GM03348 (cell line): ENCODE measurements at places on chromosomes 1 and 21.

GRCh38 chr1:231981675-231982074 lies 355.1 kb downstream of the DISC1 start:
- no peak for DNase-seq

- DNase-seq: no peak
Observed at GRCh38 chr1:29756085-29756484, 519.8 kb downstream of the PTPRU start.

GRCh38 chr21:41112740-41113692 lies 54.9 kb upstream of the BACE2 start:
- peak; percentile 79 for DNase-seq

- DNase-seq: no peak
Observed at GRCh38 chr1:162372159-162373071, 4.2 kb downstream of the SPATA46 start.

- DNase-seq: no peak
Observed at GRCh38 chr1:31421371-31422040, 8.5 kb downstream of the SERINC2 start.

GRCh38 chr1:225998560-225999226 lies 450 bp downstream of the SDE2 start:
- peak; percentile 43 for DNase-seq

DNA sequence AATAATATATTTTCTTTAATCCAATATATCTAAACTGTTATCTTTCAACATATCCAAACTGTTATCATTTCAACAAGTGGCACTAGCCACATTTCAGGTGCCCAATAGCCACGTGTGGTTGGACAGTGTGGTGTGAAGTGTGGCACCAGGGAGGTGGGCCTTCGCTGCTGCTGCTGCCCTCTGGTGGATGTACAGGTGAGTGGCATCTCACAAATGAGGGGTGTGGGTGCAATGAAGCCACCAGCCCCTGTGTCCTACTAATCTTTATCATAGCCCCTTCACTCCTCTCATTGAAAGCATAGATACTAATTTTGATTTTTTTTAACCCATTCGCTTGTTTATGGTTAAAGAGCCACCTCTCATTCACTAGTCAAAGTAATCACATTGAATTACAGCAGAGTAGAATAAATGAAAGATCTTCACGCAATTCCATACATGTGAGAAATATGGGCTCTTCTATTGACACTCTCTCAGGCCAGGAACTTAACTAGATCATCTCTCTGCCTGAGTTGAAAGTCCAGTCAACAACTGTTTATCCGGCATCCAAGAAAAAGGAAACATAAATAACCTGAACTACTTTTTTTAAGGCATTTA lies 499.2 kb downstream of the OMA1 start:
- peak; percentile 77 for DNase-seq

- DNase-seq: peak; percentile 51
Observed at GRCh38 chr1:62912028-62912638, 128.2 kb downstream of the ATG4C start.

- no peak for DNase-seq
Observed at GRCh38 chr21:38474124-38474523, 24.2 kb downstream of the ERG start.

DNA sequence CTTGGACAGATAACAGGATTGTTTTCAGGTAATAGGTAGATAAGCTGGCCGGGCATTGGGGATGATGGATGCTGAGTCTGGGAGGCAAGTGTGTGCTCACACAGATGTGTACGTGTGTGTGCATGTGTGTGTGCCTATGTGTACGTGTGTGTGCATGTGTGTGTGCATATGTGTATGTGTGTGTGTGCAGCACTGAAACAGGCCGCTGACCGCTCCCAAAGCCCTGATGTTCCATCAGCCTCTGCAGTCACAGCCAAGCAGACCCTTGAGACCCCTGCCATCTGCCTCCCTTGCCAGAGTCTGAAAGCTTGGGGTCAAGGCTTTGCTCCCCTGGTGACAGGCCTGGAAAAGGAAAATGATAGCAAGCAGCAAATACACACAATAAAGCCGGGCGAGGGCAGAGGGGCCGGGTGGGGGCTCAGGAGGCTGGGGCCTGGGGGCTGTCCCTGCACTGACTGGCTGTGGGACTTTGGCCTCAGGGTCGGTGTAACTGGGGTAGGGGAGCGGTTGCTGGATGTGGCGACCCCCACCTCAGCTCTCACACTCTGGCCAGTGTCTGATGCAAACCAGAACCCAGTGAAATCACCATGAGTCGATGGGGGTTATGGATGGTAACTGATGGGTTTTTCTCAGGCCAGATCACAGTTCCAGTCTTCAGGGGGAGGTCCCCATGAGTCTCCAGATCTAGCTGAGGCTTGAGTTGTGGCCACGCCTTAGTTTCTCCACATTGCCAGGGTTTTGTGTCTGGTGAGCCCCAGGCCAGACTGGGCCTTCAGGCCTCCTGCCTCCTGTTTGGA lies 9.2 kb upstream of the TNFRSF8 start:
- DNase-seq: no peak

DNA sequence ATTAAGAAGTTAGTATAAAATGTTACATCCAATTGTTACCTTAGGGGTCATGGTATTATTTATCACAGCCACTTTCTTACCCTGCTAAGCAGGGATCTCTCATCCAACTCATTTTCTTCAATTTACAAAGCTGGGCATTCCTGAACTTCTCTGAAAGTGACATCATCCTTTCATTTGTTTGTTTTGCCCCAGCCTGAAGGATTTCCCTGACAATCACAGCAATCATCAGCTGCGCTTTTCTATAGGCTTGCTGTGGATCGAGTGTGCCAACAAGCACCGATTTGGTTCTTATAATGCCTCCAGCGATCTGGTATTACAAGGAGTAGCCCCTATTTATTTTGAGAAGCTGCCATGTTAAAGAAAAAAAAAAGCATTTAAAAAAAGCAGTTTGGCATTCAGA lies 240.2 kb downstream of the USH2A start:
- DNase-seq: peak; percentile 13

- no peak for DNase-seq
Observed at GRCh38 chr1:54271341-54271740, 71.4 kb downstream of the MRPL37 start.

GRCh38 chr1:159012495-159012894 lies 2.8 kb downstream of the IFI16 start:
- peak; percentile 9 for DNase-seq

- DNase-seq: no peak
Observed at GRCh38 chr1:206065547-206066145, 12.7 kb downstream of the RHEX start.

- no peak for DNase-seq
Observed at GRCh38 chr1:3928586-3928985, 28.5 kb upstream of the C1orf174 start.

- no peak for DNase-seq
Observed at GRCh38 chr1:59266180-59266926, 30.5 kb upstream of the FGGY start.

- DNase-seq: no peak
Observed at GRCh38 chr1:2394220-2394619, 2.6 kb downstream of the RER1 start.

DNA sequence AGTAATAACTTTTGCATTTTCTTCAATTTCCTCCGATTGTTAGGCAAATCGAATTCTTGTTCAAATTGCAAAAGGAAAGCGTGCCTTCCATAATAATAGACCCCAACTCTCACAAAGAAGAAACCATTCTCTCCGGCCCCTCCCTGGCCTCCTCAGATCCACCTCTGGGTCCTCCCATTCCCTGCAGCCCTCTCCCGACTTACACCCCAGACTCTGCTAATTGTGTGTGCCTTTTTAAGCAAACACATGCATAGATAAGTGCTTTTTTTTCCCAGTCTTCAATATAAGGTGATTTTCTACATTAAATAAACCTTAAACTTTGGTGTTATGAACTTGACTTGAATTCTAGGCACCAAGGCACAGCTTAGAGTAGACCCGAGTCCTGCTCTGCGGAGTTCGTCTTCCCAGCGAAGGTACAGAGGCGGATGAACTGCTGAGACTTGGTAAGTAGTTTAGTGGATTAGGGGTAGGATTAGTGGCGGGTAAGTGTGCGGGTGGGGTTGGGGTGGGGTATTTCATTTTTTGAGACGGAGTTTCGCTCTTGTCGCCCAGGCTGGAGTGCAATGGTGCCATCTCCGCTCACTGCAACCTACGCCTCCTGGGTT lies 1.5 kb downstream of the L1TD1 start:
- no peak for DNase-seq

DNA sequence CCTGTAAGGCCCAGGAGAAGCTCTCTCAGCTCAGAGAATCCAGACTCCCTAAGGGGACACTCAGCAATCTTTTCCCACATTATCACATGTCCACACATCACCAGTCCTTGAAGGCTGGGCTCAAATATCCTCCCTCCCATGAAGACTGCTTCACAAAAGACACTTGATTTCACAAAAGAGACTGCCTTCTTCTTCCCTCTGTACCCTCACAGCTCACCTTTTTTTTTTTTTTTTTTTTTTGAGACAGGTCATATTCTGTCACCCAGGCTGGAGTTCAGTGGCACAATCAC lies 1.5 kb downstream of the CD58 start:
- DNase-seq: no peak

- no peak for DNase-seq
Observed at GRCh38 chr1:88029899-88030298, 654.2 kb upstream of the PKN2 start.

- peak; percentile 86 for DNase-seq
Observed at GRCh38 chr1:58397187-58397820, 149.2 kb downstream of the OMA1 start.

GRCh38 chr1:202836623-202837403 lies 26.1 kb downstream of the PCAT6 start:
- no peak for DNase-seq

GRCh38 chr1:191984856-191985255 lies 173.4 kb upstream of the RGS18 start:
- DNase-seq: no peak

DNA sequence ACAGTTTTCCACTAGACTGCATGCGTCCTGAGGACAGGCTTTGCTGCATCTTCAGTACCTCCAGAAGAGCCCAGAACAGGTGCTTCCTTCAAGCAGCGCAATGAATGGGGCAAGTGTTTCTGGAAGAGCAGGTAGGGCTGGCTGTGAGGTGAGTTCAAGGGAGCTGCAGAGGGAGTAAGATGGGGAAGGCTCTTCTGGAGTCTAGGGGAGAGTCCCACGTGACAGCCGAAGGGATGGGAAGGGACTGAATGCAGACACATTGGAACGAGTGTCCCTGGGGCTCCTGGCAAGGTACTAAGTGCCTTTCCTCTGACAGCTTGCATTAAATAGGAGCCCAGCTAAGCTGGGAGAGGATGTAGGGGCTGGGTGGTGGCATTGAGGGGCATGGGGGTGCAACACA lies 84.2 kb downstream of the FAM78B start:
- DNase-seq: no peak

DNA sequence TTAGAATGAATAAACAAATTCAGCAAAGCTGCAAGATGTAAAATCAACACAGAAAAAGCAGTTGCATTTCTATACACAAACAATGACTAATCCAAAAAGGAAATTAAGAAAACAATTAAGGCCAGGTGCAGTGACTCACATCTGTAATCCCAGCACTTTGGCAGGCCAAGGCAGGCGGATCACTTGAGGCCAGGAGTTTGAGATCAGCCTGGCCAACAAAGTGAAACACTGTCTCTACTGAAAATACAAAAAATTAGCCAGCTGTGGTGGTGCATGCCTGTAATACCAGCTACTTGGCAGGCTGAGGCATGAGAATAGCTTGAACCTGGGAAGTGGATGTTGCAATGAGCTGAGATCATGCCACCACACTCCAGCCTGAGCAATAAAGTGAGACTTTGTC lies 22.3 kb downstream of the THEM4 start:
- DNase-seq: no peak

- DNase-seq: no peak
Observed at GRCh38 chr1:224509907-224510306, 75.3 kb upstream of the WDR26 start.

DNA sequence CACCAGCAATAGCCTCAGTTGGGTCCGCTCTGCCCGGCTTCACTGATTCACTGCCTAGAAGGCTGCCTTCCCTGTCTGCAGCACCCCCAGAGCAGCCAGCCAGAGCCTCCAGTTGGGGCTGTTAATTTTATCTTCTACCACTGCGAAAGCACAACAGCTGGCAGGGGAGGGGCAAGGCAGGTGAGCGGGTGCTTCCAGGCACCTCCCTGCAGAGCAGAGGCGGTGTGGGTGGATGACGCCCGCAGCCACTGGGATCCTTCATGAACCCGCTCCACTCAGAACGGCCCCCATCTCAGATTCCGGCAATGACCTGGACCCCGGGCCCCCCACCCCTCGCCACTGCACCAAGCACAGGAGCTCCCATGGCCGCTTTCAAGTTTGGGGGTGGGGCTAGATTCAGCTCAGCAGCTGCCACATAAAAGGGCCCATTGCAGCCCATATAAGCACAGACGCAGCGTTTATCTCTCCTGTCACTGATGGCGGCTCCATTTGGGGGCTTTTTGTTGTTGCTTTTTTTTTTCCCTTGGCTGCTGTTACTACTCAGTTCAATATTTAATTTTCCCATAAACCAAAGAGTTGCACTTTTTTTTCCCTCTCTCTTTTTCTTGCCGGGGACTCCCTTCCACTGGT lies 128.0 kb upstream of the KLHDC7A start:
- DNase-seq: no peak

- no peak for DNase-seq
Observed at GRCh38 chr1:1917304-1917976, 1.6 kb downstream of the TMEM52 start.

GRCh38 chr1:162276493-162276892 lies 100.2 kb downstream of the SPATA46 start:
- peak; percentile 63 for DNase-seq
